Muscle of back (tissue), 13 donors: ENCODE measurements at places on chromosomes 1 and 21.

GRCh38 chr1:33025761-33026160 is 10.9 kb downstream of the AK2 start:
- no peak for DNase-seq

- no peak for DNase-seq
Measured at GRCh38 chr1:245168086-245168485, 13.3 kb downstream of the KIF26B start.

GRCh38 chr1:150018165-150018564 is 7.6 kb upstream of the OTUD7B start:
- no peak for DNase-seq

DNA sequence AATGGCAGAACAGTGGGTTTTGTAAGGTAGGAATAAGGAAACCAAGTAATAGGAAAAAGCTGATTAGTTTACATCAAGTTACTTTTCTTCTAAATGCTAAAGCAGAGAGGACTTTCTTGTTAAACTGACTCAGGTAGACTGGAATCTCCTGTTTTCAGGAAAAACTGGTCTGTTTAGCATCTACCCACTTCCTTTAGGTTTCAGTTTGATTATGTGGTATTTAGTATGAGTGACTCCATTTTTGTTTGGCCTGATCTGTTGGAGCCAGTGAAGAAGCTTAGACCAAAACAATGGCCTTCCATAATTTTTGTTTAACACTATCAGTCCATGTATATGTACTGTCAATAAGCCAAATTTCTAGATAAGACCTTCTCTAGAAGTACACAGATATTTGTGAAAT is 88.4 kb downstream of the EPB41 start:
- no peak for DNase-seq
